ENCODE measurements at places on chromosomes 5 and 9.

- DNase-seq: no peak
Measured at GRCh38 chr5:103109277-103109676, 10.7 kb downstream of the GIN1 start.

- DNase-seq: no peak
Measured at GRCh38 chr9:111372297-111372696, 42.3 kb upstream of the OR2K2 start.

DNA sequence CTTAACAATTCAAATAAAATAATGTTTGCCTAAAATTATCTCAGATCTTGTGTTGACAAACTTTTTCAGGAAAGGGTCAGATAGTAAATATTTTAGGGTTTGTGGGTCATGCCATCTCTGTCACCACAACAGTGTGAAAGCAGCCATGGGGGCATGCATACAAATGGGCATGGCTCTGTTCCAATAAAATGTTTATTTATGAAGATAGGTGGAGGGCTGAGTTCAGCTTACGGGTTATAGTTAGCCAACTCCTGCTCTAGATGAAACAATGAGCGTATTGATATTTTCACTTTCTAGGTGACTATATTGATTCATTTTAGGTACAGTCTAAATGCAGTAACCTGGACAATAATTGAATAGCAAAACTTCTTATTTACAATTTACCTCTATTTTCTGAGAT, 533.8 kb upstream of the CLINT1 start:
- no peak for DNase-seq

DNA sequence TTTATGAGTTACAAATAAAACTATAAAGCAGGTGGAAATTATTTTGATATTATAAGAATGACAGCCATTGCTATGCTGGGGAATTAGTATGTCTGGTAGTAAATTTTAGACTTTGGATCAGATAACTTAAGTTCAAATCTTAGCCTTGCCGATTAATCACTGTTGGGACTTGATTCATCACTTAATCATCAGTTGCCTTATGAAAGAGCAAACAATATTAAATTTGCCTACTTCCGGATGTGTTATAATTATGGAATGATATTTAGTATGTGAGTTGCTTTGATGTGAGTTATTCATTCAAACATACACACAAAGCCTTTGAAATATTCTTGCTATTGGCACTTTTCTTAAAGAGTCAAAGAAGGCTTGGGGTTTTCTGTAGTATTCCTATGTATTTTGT, 717.7 kb downstream of the BRINP1 start:
- DNase-seq: no peak

DNA sequence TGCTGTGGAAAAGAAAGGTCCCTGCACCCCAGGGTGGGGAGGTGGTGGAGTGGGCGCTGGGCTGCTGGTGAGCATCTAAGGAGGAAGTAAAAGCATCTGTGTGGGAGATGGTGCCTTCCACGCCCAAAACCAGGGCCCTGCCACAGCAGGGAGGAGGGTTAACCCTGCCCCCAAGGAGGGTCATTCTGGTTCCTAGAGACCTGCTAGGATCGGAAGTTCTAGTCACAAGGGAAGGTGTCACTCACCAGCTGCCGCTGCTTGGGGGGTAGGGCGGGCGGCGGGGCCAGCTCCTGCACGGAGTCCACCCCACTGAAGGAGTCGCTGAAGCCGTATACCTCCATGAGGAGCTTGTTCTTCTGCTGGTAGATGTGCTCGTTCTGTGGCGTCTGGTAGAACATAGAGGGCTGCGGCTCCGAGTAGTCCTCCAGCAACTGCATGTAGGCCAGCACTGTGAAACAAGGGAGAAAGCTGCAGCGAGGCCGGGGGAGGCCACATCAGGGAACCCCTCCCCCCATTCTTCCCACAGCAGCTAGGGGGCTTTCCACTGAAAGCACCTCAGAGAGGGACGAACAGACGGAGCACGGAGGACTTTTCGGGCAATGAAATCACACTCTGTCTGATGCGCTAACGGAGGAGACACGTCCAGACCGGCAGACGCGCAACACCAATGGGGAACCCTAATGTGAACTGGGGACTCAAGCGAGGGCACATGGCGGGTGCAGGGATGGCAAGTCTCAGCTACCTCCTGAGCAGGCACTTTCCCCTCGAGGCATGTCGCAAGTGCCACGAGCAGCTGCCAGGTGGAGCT, 76.4 kb downstream of the PRRT1B start:
- DNase-seq: no peak

DNA sequence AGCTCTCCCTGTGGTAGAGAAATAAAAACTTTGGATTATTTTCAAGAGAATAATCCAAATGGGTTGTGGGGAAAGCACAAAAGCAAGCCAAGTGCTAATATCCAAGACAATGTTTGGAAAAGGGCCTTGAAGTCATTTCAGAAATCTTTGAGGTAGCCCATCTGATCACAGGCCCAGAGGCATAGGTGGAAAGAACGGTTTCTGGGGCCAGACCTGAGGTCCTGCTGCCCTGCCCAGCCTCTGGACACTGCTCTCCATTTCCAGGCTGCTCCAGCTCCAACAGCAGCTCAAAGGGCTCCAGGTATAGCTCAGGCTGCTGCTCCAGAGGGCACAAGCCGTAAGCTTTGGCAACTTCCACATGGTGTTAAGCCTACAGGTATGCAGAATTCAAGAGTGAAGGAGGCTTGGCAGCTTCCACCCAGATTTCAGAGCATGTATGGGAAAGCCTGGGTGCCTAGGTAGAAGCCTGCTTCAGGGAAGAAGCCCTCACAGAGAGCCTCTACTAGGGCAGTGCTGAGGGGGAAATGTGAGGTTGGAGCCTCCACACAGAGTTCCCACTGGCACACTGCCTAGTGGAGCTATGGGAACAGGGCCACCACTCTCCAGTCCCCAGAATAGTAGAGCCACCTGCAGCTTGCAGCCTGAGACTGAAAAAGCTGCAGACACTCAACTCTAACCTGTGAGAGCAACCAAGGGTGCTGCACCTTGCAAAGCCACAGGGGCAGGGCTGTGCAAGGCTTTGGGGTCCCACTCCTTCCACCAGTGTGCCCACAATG, 133.1 kb downstream of the PIK3R1 start:
- DNase-seq: no peak

DNA sequence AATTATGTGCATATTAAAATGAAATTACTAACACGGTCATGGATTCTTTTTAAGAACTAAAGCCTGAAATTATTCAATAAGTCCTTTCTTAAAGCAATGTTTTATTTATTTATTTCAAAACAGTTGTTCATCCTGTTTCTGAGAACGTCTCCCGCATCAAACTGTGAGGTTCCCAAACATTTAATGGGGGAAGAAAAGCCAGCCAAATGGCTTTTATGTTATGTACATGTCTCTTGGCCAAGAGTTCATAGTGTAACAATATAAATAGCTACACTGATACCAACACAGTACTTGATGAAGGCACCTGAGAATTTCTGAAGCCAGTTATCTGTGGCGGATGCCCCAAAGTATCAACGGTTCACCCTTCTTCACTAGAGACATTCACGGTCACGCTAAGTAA, 15.7 kb downstream of the TTF1 start:
- DNase-seq: no peak

DNA sequence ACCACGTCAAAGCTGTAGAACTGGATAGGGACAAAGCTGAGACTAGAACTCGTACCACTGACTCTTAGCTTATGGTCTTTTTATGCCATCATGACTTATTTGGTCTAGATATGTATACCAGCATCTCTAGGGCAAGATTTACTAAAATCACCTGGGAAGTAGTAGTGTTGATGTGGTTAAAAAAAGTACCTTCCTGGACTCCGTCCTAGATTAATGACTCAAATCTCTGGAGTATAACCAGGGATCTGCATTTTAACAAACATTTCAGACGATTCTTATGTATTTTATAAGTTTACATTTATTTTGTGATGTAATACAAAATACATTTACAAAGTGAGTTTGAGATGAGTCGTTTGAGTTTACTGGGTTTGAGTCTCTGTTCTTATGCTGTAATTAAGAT, 68.7 kb downstream of the ARHGAP26 start:
- DNase-seq: no peak

DNA sequence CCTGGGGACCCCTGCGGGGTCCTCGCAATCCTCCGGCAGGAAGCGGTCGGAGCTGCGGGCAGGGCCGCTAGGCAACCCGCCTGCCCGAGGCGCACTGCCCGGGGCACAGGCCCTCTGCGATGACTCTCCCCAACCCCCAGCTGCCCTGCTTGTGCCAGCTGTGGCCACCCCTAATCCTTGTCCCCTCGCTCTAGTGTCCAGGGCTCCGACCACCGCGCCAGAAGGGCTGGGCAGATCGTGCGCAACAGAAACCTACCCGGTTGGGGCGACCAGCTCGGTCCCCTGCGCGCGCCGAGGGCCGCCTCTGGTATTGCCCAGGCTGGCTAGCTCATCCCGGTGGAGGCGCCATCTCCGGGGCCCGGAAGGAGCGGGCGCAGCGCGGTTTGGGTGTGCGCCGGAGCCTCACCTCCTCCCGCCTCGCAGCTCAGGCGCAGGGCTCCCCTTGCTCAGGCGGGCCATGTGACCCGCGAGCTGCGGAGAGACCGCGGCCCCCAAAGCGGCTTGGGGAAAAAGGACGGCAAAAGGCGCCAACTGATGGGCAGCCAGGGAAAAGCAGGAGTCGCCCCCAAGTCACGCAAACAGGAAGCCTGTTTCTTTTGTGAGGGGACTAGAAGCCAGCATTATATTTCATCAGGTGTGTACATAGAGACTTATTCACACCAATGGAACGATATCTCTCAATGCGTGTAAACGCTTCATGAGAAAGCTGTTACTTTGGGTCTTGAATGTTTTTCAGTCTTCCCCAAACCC, 46.8 kb upstream of the RNF20 start:
- peak; percentile 8 for DNase-seq

GRCh38 chr5:171989276-171989675, 17.2 kb downstream of the FBXW11 start:
- no peak for DNase-seq

GRCh38 chr5:143886651-143887638, 75.0 kb downstream of the HMHB1 start:
- DNase-seq: no peak

GRCh38 chr5:86493777-86494176, 124.0 kb upstream of the COX7C start:
- DNase-seq: no peak

- DNase-seq: no peak
Measured at GRCh38 chr5:58800861-58801540, 218.1 kb downstream of the RAB3C start.

DNA sequence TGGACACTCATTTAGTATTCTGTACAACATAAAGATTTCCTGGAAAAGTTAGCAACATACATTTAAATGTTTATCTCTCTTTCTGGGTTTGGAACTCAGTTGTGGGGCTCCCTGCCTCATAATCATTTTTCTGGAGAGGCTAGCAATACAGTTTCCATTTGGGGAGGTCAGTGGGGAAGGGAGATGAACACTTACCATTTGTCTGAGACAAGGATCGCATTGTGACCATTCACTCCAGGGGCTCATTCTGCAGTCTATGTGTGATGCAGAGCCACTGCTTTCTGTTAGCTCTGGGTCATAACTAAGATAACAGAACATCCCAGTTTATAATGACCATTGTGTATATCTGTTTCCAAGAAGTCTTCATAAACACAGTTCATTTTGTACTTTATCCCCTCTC, 22.4 kb downstream of the C9 start:
- DNase-seq: no peak

- no peak for DNase-seq
Measured at GRCh38 chr5:172899436-172899835, 59.8 kb upstream of the RPL26L1 start.

DNA sequence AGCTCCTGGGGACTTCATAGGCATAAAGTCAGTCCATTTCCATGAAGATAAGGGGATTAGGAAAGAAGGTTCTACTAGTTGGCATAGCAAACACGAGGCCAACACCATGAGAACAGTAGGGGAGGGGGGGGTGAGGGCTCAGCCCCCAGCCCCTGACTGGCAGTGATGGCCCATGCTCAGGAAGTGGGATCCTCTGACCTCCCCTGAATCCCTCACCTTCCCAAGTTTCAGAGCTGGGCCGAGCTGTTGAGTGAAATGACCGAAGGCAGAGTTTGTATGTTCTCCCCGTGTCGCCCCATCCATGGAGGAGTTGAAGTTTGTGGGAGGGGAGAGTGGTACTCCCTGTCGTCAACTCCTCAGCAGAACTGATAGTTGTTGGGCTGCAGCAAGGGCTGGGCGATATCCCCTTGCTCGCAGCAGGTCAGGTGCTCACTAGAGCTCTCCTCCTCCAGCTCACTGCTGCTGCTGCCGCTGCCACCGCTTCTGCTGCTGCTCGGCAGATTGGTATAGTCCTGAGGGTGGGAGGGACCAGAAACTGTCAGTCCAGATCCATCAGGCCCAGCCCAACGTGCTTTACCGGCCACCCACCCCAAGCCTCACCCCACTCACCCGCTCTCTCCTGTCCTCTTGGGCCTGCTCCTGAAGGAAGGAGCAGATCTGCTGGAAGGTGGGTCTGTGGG, 32.5 kb downstream of the CSF1R start:
- DNase-seq: no peak

DNA sequence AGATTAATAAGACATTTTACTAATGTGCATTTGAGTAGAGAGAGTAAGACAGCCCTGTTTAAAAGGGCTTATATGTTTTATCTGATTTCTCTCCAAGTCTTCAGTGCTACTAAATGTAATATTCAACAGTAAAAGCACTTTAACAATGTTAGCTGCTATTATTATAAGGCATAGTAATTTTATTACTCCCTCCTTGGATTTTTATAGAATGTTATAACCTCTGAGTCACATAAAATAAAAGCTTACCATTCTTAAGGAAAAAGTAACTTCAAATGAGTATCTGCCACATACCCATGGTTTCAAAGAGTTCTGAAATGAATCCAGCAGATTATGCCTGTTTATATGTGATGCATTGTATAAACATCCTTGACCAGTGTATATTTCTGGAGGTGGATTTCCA, 19.0 kb downstream of the SPDL1 start:
- no peak for DNase-seq

DNA sequence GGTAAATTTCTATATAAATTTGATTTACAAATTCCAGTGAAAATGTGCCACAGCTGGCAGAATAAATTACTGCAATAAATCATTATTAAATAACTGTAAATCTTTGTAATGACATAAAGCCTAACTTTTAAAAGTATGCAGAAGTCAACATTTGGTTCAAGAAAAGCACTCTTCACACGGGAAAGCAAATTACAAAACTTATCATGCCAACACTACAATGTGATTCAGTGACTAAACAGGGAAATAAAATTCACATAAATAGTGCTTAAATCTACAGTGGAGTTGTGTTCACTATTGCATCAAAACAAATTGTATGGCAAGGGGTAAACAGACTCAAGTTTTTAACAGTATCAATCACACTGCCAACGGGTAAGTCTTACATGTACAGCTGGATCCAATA, 117.2 kb downstream of the BNC2 start:
- no peak for DNase-seq

DNA sequence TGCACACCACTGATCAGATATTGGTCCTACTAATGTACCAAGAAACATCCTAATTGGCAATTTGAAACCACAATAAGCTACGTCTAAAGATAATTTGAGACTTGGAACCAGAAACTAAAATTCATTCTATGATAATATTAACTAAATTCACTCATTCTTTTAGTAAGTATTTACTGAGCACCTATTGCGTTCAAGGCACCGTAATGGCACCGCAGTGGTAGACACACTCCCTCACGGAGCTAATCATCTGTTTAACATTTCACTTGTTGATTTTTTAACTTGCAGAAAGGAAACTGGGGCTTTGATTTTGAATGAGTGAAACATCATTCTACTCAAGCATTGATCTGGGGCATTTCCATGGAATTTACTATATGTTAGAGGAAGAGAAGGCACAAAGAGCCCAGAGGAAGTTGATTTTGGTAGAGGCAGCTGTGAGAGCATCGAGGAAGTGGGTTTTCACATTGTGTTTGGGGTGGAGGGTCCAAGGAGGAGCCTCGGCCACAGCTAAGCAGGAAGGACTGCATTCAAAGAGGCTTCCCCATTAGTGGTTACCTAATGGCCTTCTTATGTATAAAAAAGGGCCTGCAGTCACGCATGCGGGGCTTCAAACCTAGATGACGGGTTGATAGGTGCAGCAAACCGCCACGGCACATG, 7.1 kb downstream of the RAPGEF1 start:
- no peak for DNase-seq

All from stimulated activated CD4-positive, alpha-beta T cell treated with anti-CD3 and anti-CD28 coated beads, Interleukin-4, amount 100 ng/mL, for 48 hours (primary cell).